ENCODE measurements at places on chromosomes 6 and 20.

- DNase-seq, result peak; percentile 79
Measured at GRCh38 chr6:155174576-155175211, 89.1 kb upstream of the CLDN20 start.

GRCh38 chr20:55569084-55569483 lies 436.2 kb downstream of the CBLN4 start:
- no peak for DNase-seq

- DNase-seq, result no peak
Measured at GRCh38 chr6:71153755-71154325, 134.8 kb upstream of the OGFRL1 start.

DNA sequence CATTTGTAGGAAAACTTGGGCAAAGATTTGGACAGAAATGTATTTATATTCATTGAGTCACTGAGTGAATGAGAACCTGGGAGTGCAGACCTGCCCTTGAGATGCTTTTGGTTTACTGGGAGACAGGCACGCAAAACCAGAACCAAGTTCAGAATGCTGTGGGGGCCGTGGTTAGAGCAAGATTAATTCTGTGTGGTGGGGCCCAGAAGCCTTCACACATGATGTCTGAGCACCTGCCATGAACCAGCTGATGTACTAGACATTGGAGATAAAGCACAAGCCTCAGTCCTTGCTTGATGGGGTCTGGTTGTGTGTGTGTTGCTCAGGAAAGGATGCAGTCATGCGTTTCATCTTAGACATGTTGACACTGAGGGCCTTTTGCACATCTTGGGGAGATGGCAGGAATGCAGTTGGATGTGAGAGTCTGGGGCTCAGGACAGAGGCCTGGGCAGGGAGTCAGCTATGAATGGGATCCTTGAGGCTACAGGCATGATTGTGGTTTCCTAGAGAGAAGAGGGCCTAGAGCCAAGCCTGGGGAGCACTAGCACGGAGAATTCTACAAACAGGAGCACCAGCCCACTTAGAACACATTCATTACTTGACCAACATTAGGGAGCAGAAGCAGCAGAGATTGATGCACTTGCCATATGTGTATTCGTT lies 114.3 kb upstream of the TMEM181 start:
- no peak for DNase-seq

Measured in PC-3 (cell line).